AG09319 (cell line): ENCODE measurements at places on chromosomes 4 and X.

DNA sequence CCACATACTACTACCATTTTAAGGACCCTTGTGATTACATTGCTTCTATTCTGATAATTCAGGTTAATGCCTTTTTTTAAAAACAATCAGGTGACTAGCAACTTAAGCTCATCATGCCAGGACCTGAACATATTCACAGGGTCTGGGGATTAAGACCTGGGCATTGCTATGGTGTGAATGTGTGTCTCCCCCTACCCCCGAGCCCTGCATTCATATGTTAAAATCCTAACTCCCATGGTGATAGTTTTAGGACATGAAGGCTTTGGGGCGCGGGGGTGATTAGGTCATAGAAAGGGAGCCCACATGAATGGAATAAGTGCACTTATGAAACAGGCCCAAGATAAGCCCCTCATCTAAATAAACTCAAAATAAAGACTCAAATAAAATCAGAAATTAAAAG lies 734.4 kb upstream of the PABPC4L start:
- no peak for DNase-seq

- DNase-seq = no peak
Observed at GRCh38 chr4:185122681-185123345, 20.3 kb upstream of the SLC25A4 start.

DNA sequence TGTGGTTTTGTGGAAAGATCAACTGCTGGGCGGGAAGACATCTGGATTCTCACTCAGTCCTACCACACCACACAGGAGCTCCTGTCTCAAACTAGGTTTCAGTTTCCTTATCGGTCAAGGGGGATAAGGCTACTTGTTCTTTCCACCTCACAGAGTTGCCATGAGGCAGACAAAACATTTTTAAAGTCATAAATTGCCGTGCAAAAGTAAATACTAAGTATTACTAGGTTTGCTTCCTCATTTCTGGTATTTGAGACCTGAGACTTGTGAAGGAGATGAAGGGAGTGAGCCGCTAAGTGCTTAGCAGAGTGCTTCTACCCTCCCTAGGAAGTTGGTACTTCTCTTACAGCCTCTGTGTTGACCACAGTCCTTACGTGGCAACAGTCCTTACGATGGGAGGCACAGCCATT lies 1.5 kb downstream of the LAP3 start:
- no peak for DNase-seq

- no peak for DNase-seq
Observed at GRCh38 chrX:53728506-53728905, 42.0 kb upstream of the HUWE1 start.

GRCh38 chrX:41733939-41734338 lies 10.0 kb downstream of the GPR82 start:
- DNase-seq = no peak

GRCh38 chrX:151538190-151539122 lies 25.0 kb upstream of the PASD1 start:
- no peak for DNase-seq

DNA sequence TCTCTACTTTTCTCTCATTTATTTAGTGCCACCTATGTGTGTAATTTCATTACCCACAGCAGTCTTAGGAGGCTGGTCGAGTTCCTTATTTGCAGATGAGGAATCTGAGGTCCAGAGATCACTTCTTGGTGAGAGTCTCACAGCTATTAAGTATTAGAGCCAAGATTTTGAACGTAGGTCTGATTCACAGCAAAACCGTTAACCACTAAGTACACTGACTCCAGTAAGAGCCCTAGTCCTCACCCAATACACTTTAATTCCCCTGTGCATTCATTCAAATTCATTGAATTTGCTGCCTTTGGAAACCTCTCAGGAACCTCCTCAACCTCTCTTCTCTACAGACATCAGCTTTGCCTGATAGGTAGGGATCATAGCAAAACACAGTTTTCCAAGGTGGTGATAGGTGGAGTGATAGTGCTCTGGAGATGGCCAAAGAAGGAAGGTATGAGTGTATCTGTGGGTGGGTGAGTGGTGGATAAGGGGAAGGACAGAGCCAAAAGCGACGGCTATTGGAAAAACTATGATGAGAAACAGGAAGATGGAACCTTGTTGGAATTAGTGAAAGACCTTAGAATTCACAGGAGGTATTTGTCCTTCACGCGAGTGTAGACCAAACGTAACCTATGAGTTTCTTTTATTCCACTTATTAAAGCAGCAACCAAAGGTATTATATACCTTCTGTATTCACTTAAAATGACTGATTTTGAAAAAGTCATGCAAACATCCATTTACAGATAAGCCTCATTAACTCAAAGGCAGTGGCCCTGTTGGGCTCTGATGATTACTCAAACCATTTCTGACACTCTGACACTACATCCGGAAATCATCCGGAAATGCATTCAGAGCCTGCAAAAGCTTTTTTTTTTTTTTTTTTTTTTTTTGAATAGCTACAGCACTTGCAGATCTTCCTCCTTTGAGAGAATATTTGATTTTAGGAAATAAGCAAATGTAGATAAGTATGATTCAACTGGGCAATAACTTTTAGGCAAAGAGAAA lies 6.3 kb downstream of the FMR1 start:
- DNase-seq = no peak

DNA sequence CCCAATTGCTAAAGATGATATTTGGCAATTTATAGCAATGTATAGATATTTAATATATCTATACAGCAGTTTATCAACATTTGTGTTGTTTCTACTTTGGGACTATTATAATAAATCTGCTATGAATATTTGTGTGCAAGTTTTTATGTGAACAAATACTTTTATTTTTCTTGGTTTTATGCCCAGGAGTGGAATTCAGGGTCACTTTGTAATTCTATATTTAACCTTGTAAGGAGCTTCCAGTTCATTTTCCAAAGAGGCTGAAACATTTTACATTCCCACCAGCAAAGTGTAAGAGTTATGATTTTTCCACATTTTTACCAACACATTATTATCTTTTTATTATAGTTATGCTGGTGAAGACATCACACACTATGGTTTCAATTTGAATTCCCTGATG lies 801.3 kb downstream of the PCDH18 start:
- no peak for DNase-seq

- no peak for DNase-seq
Observed at GRCh38 chrX:134171661-134172587, 65.1 kb upstream of the CCDC160 start.

DNA sequence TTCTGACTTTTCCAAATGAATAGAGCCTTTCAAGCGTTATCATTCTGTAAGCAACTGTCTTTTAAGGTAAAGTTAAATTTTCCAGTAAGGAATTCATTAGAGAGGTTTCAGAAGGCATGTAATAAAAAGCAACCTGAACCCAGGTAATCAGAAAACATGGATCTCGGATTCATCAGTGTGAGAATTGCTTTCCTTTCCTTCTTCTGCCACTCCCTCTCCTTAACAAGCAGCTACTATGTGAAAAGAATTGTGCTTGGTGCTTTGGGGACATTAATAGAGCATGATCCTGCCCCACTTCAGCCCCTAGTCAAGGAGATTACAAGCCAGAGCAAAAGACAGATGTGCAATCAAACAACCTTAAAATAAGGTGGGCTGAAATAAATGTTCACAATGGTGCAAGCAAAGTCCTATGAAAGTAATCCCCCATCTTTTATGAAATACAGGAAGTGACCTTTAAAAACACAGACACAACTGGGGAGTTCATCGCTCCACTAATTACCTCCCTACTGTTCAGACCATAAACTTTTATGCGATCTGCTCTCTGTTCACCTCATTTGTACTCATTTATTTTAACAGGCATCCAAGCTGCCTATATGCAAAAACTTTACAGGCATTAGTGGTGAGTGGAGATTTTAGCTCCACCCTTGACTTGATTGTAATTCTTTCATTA lies 122.9 kb upstream of the RASGEF1B start:
- no peak for DNase-seq

GRCh38 chrX:105618393-105619101 lies 203.8 kb upstream of the NRK start:
- DNase-seq = no peak

- no peak for DNase-seq
Observed at GRCh38 chrX:146456058-146456457, 353.5 kb upstream of the CXorf51B start.

- DNase-seq = no peak
Observed at GRCh38 chr4:7007944-7008343, 35.2 kb upstream of the TADA2B start.
